ENCODE measurements at places on chromosomes 13 and 19. TPM values are rescaled to one million over a fixed set of nuclear protein-coding genes. Genes with fewer than 3 reads are reported as not detected.

Gene PSG2
- total RNA-seq: not detected

Gene CEACAM3
- not detected for total RNA-seq

Gene SULT2A1
- not detected for total RNA-seq

Gene GPR12
- not detected for total RNA-seq

Gene RASGRP4
- total RNA-seq: 0.73 TPM

Gene KPNA3
- 54.3 TPM for total RNA-seq
